CD8-positive, alpha-beta memory T cell (primary cell): ENCODE measurements at places on chromosomes 4 and X. TPM values are rescaled to one million over a fixed set of nuclear protein-coding genes. Genes with fewer than 3 reads are reported as not detected.

- no peak for DNase-seq
These were observed 992.7 kb upstream of the HS3ST1 start for GRCh38 chr4:12421364-12421763.

- no peak for DNase-seq
These were observed 108.0 kb downstream of the KDR start for GRCh38 chr4:55017406-55017805.

DNA sequence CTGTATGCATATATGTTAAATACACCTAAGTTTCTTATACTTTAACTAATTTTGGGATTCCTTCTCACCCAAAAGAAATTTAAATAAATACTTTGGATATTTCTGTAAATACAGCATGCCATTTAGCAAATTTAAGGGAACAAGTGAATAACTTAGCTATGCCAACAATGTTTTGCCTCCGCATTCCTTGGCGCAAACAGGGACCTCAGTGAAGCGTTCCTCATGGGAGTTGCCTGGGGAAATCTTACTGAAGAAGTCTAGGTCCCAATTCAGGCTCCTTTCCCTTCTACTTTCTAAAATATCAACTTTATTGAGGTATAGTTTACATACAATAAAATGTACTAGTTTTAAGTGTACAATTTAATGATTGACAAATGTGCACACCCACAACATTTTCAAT, 25.0 kb downstream of the COL4A5 start:
- DNase-seq, result no peak

- DNase-seq, result no peak
These were observed 5.4 kb upstream of the NAA15 start for GRCh38 chr4:139295942-139296299.

- no peak for DNase-seq
These were observed 121.7 kb upstream of the KCNIP4 start for GRCh38 chr4:22070256-22070655.

The TENM3 gene
- not detected for total RNA-seq

The QDPR gene
- total RNA-seq, result 54.9 TPM

DNA sequence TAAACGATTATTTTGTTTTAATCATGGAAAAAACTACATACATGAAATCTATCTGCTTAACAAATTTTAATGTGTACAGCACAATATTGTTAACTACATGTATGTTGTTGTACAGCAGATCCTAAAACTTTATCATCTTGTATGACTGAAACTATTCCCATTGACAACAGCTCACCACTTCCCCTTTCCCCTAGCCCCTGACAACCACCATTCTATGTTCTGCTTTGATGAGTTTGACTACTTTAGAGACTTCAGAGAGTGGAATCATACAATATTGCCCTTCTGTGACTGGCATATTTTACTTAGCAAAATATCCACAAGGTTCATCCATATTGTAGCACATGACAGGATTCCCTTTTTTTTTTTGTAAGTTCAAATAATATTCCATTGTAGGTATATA, 185.9 kb downstream of the CFAP299 start:
- no peak for DNase-seq

GRCh38 chr4:166846939-166847338, 387.4 kb downstream of the SPOCK3 start:
- no peak for DNase-seq

DNA sequence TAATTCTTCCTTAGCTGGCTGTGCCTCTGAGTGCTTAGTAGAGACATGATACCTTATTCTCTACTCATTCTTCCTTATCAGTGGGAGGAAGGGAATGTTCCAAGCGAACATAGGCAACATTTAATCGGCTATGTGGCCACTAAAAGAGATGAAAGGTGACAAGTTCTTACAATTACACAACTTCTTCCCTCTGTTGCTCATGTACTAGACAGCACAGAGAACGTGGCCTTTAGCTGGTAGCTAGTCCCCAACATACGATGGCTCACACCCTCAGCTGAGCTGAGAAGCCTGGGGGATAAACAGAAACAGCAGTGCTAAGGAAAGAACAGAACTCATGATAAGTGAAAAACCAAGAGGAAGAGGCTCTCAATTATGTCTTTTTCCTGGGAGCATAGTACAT, 52.2 kb downstream of the APOO start:
- DNase-seq, result no peak

DNA sequence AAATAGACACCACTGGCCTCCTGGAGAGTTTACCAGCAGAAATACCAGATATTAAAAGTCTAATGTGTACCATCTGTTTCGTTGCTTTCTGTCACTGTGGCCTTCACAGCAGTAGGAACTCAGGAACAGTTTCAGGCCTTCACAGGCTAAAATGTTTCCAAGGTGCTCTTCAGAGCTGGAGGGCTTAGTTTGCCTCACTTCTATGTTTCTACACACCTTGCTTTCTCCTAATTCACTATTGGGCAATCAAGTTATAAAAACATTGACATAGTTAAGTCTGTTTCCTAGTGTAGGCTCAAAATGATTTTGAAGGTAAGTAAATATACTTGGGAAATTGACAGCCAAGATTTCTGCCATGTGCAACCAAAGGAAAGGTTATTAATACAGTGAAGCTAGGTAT, 258.6 kb downstream of the TEX13A start:
- DNase-seq, result no peak

- no peak for DNase-seq
These were observed 174.3 kb upstream of the TENM3 start for GRCh38 chr4:182068920-182069319.

DNA sequence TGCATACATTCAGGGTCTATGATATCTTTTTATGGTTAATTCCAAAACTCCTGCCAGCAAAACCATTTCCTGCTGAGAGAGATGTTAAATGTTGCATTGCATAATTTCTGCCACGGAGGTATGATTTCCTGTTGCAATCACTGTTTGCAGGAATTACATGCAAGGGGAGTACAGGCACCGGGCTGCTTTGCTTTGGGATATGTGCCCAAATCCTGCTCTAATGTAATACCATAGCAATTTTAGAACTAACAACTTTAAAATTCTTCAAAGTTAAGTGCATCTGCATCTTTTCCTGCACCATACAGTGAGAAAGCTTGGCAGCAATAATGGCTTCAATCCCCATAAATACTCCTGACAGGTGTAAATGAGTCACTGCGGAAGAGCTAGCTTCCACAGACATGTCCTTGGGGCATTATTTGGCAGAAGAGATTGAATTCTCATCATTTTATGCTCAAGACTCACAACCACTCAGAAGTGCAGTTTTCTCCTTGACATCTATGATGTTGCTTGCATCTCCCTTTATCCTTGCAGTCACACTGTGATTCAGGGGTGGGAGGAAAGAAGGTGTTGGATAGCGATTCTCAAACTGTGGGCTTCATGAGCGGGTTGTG, 29.6 kb downstream of the TRIM2 start:
- DNase-seq, result no peak

The ALB gene
- not detected for total RNA-seq

- no peak for DNase-seq
These were observed 57.7 kb upstream of the S100G start for GRCh38 chrX:16592194-16592770.

The CT45A2 gene
- not detected for total RNA-seq

The BEX5 gene
- total RNA-seq, result 2.0 TPM

GRCh38 chr4:168757500-168757899, 252.6 kb downstream of the CBR4 start:
- DNase-seq, result no peak

The STBD1 gene
- total RNA-seq, result 0.26 TPM

- no peak for DNase-seq
These were observed 1192.1 kb upstream of the PRKX start for GRCh38 chrX:4905576-4905975.

DNA sequence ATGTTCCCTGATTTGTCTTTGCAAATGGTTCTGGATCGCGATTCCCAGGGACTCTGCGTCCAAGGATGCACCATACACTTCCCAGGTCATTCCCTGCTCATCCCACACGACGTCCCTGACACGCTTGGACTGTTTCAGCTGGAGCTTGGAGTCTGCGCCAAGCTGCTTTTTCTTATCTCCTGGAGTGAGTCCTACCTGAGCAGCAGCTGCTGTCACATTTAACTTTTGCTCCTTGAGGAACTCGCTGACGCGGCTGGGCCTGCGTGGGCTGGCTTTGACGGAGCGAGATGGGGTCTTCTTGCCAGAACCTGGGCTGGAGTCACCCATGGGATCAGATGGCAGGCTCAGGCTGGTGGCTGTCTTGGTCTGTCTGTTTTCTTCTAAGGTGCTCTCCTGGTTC, 59.6 kb downstream of the GPRIN3 start:
- no peak for DNase-seq

GRCh38 chrX:154300816-154301215, 5.2 kb downstream of the TKTL1 start:
- DNase-seq, result no peak

GRCh38 chr4:87409420-87409939, 12.9 kb upstream of the NUDT9 start:
- DNase-seq, result no peak

DNA sequence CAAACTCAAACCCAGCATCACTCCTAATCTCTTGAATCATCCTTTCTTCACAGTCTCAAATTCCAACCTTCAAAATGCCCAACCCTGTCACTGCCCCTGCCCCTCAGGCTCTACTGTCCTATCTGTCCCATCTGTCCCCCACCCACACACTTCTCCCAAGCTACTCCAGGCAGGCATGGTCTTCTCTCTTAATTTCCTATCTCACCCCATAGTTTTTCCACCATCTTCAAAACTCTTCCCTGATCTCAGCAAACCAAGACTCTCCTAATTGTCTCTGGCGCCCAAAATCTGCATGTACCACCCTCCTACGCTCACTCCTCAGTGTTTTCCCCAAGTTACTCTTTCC, 644 bp downstream of the LAMP2 start:
- DNase-seq, result no peak

The ANXA10 gene
- total RNA-seq, result not detected

DNA sequence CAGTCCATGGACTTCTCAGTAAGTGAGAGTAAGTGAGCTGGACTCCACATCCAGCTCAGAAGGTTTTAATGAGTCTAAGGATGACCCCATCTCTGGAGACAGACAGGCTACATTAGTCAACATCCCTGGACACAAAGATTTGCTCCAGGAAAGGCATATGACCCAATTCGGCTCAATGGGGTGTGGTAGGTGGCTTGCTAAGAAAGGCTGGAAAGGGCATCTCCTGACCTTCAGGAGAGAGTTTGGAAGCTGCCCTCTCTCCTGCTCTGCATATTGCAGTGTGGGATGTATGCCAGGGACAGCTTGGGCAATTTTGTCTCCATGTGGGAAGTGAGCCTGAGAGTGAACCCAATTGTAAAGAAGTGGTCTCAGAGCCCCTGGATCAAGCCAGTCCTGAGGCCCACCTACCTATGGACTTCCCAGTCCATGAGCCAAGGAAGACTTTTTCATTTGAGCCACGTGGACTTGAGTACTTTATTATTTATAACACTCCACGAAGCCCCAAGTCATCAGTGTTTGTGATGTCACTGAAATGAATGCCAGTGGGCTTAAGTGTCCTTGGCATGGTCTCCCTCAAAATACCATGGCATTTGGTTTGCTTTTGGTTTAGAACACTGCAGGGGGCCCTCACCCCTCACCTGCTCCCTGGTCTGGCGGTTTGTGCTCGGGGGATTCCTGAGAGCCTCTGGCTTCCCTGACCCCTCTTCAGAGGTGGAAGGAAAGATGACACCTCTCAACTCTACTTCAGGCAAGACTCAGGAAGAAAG, 10.4 kb upstream of the ABLIM2 start:
- DNase-seq, result no peak

- DNase-seq, result no peak
These were observed 884 bp downstream of the IDH3G start for GRCh38 chrX:153793291-153793690.

The ZFP42 gene
- not detected for total RNA-seq
